ENCODE measurements at places on chromosomes 16 and 17.

GRCh38 chr16:57689762-57690558 is 4.6 kb upstream of the DRC7 start:
- DNase-seq = peak; percentile 22

- DNase-seq = no peak
These were observed 11.9 kb downstream of the TMEM170A start for GRCh38 chr16:75452464-75453190.

DNA sequence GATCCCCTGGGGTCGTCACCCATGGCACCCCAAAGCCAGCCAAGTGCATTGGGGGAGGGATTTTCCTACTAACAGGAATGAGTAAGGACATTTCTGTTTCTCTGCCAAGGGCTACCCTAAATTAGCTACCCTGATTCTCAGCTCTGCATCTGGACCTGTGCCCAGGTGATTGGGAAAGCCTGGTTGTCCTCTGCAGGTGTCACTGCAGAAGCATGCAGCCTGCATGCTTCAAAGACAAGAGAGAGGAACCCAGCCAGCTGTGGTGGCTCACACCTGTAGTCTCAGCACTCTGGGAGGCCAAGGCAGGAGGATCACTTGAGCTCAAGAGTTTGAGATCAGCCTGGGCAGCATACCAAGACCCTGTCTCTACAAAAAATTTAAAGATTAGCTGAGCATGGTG is 19.6 kb downstream of the BEAN1 start:
- DNase-seq = no peak

GRCh38 chr17:40791787-40792436 is 7.8 kb downstream of the KRT28 start:
- DNase-seq = no peak

DNA sequence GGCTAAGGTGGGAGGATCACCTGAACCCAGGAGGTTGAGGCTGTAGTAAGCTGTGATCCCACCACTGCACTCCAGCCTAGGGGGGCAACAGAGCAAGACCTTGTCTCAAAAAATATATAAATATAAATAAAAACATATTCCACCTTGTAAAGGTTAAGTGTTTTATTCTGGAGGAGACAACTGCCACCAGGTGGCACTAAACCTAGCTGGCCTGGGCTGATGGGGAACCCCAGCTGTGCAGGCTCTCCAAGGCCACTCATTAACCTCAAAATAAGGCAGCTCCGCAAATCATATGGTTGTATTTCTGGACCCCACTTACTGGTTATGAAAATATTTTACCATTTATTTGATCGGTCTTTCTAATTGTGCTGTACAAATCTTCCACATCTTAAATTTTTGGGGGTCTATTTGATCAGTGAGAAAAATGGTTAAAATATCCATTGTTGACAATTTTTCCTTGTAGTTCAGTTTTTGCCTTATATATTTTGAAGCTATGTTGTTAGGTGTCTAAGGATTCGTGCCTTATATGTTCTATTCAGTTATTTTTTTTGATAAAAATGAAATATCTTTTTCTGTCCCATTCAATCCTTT is 8.5 kb upstream of the ICAM2 start:
- no peak for DNase-seq

DNA sequence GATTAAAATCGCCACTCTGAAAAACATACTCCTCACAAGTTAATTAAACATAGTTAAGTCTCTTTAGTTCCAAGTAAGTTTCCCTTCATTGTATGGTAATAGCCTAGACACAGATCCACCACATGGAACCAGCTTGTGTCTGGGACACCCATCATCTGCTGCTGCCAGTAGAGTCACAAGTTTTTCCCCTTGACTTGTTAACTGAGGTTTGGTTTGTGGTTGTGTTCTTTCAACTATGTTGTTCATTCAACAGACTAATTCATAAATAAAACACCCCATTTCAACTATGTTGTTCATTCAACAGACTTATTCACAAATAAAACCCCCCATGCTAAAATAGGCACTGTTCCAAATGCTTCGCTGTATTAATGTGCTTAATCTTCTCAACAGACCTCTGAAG is 24.4 kb downstream of the YWHAE start:
- DNase-seq = no peak
